ENCODE measurements at places on chromosomes 3 and 15.

- H3K27me3 ChIP-seq: no peaks in the 10 kb centered on the region
- no peak for DNase-seq
- no peaks in the 10 kb centered on the region for H3K36me3 ChIP-seq
- no peak overlapping the region for H3K27ac ChIP-seq
- H3K4me3 ChIP-seq: no peak overlapping the region
Observed at GRCh38 chr3:107328069-107328468, 49.2 kb upstream of the CCDC54 start.

GRCh38 chr3:71277341-71277740 lies 306.2 kb downstream of the FOXP1 start:
- DNase-seq: no peak
- H3K27me3 ChIP-seq: no peaks in the 10 kb centered on the region
- H3K4me1 ChIP-seq: no peaks in the 10 kb centered on the region
- H3K36me3 ChIP-seq: no peaks in the 10 kb centered on the region

GRCh38 chr15:55267401-55268175 lies 22.0 kb downstream of the RAB27A start:
- no peaks in the 10 kb centered on the region for H3K27me3 ChIP-seq
- H3K27ac ChIP-seq: no peak overlapping the region

DNA sequence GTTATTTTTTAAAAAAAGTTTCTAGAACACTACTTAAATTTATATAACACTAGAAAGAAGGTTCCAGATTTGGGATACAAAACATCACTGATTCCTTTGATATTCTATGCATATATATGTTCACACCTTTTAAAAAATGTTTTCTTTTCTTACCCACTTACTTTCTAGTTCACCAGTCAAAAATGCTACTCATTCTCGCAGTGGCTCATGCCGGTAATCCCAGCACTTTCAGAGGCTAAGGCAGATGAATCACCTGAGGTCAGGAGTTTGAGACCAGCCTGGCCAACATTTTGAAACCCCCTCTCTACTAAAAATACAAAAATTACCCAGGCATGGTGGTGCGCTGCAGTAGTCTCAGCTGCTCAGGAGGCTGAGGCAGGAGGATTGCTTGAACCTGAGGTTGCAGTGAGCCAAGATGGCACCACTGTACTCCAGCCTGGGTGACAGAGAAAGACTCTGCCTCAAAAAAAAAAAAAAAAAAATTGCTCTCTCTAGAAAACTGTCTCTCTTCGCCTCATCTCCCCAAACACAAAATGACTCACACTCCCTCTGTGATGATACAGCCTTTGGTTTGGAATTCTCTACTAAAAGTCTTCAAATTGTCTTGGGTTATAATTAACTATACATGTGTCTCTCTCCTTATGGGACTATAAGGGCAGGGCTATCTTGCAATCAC lies 52.6 kb upstream of the TGFBR2 start:
- DNase-seq: no peak
- no peaks in the 10 kb centered on the region for H3K36me3 ChIP-seq
- H3K27ac ChIP-seq: no peak overlapping the region
- H3K27me3 ChIP-seq: no peaks in the 10 kb centered on the region
- no peaks in the 10 kb centered on the region for H3K4me1 ChIP-seq

DNA sequence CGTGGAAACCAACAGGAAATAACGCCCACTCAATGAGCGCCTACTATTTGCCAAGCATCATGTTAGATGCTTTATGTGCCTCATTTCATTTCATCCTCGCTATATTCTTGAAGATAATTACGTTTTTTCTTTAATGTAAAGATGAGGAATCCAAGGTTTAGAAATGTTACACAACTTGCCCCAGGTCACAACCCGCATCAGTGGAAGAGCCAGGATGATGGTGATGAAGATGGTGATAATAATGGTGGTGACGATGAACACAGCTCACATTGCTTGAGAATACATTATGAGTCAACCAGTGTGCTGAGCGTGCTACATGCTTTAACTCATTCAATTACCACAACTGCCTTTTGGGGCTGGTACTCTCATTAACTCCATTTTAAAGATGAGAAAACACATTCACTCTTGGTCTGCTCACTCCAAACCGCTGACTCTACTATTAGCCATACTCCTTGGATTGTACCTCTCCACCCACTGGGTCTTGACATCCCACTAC lies 21.5 kb upstream of the MYO1E start:
- no peak overlapping the region for H3K27ac ChIP-seq
- no peaks in the 10 kb centered on the region for H3K27me3 ChIP-seq
- no peaks in the 10 kb centered on the region for H3K36me3 ChIP-seq

- no peak overlapping the region for H3K27ac ChIP-seq
- H3K36me3 ChIP-seq: no peaks in the 10 kb centered on the region
- H3K4me3 ChIP-seq: no peak overlapping the region
- peak; percentile 49 for DNase-seq
Observed at GRCh38 chr15:75791337-75791713, 51.9 kb upstream of the UBE2Q2 start.

- DNase-seq: peak; percentile 65
- no peak overlapping the region for H3K4me3 ChIP-seq
- no peaks in the 10 kb centered on the region for H3K27me3 ChIP-seq
- peak overlapping the region; percentile 88 for H3K27ac ChIP-seq
Observed at GRCh38 chr3:4995500-4996053, 16.3 kb downstream of the BHLHE40 start.

DNA sequence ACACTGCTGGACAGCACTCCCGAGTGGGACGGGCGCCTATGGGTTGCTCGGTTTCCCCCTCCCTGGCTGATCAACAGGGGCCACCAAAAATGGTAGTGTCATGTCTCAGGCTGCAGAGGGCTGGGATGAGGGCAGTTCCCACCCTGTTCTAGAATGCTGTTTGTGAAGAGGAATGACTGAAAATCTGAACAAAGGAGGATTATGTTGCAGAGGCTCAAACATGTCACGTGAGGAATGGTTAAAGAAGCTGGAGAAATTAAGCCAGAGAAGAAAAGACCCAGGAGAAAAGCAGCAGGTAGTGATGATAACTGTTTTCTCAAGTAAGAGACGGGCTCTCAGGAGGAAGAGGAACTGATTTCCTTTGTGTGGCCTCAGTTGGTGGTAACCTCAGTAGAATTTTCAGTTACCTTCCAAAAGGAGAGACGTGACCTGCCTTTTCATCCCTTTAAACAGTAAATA lies 10.4 kb downstream of the SPG21 start:
- H3K4me1 ChIP-seq: no peaks in the 10 kb centered on the region
- no peaks in the 10 kb centered on the region for H3K27me3 ChIP-seq
- H3K27ac ChIP-seq: no peak overlapping the region
- DNase-seq: no peak

- no peak overlapping the region for H3K27ac ChIP-seq
- no peaks in the 10 kb centered on the region for H3K27me3 ChIP-seq
- no peaks in the 10 kb centered on the region for H3K36me3 ChIP-seq
- H3K4me3 ChIP-seq: no peak overlapping the region
- DNase-seq: no peak
Observed at GRCh38 chr15:73389539-73389938, 20.8 kb upstream of the HCN4 start.

DNA sequence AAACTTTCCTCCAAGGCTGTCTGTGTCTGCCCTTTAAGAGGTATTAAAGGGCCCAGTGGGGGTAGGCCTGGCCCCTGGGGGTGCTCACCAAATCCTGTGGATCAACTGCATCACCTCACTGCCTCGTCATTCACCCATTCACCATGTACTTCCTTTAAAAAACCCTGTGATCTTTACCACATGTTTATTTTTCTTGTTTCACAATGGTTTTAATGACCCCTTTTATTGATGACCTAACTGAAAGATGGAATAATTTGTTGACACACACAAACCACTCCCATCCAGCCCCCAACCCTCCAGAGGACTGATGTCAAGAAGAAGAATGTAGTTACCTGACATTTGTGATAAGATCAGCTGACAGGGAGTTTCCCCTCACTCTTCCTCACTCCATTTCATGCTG lies 40.8 kb downstream of the KCNAB1 start:
- no peak overlapping the region for H3K27ac ChIP-seq
- no peaks in the 10 kb centered on the region for H3K36me3 ChIP-seq
- no peaks in the 10 kb centered on the region for H3K4me1 ChIP-seq
- H3K27me3 ChIP-seq: no peaks in the 10 kb centered on the region
- no peak for DNase-seq

DNA sequence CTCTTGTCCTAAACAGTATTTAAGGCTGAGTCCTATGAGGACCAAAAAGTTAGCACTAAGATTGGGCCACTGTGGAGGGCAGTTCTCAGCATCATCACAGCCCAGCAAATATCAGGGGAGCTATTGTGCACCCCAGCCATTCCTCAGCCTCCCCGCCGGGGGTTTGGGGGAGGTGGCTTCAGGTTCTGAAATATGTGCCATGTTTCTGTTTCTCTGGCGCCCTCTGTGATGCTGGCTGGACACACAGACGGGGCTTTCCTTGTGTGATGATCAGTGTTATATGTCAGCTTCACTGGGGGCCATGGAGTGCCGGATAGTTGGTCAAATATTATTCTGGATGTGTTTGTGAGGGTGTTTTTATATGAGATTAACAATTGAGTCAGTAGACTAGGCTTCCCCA lies 106.8 kb downstream of the GABRG3 start:
- no peaks in the 10 kb centered on the region for H3K36me3 ChIP-seq
- H3K27me3 ChIP-seq: no peaks in the 10 kb centered on the region
- H3K27ac ChIP-seq: no peak overlapping the region
- no peak overlapping the region for H3K4me3 ChIP-seq

DNA sequence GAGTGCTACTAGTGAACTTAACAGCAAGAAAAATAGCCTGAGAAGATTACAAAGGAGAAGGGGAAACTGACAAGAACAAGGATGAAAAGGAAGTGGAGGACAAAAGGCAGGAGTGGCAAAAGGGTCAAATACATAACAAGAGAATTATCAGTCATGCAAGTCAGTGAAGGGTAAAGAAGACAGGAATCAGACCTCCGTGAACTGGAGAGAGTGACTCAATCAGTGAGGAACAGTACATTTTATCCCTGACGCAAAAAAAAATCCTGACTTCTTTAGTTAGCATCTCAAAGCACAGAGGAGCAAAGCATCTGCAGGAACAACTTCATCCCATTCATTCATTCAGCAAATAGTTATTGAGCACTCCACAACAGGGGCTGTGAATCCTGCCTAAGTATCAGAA lies 97.8 kb downstream of the SST start:
- no peaks in the 10 kb centered on the region for H3K36me3 ChIP-seq
- DNase-seq: no peak
- H3K4me1 ChIP-seq: no peaks in the 10 kb centered on the region
- H3K4me3 ChIP-seq: no peak overlapping the region
- no peak overlapping the region for H3K27ac ChIP-seq

DNA sequence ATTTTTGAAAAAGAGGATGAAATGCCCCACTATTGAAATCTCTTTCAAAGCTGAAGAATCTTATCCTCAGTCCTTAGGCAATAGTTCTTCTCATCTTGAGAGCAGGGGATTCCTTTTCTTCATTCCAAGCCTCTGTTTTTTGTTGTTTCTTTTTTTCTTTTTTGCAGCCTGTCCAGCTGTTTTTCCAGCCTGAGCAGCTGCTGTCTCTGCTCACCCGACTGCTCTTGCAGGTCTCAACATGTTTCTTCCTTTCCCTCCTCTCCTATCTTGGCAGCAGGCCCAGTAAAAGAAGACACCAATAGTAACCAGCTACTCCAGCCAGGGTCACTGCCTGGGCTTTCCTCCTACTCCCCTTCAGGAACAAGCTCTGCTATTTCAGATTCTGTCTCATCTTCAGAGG lies 23.8 kb downstream of the MEX3B start:
- no peaks in the 10 kb centered on the region for H3K27me3 ChIP-seq
- no peak overlapping the region for H3K27ac ChIP-seq
- no peaks in the 10 kb centered on the region for H3K4me1 ChIP-seq
- H3K4me3 ChIP-seq: no peak overlapping the region
- H3K36me3 ChIP-seq: no peaks in the 10 kb centered on the region

- no peaks in the 10 kb centered on the region for H3K4me1 ChIP-seq
- H3K4me3 ChIP-seq: no peak within 1 kb of the TSS
- no peak within 1 kb of the TSS for H3K27ac ChIP-seq
- H3K36me3 ChIP-seq: no peaks in the 10 kb centered on the region
- no peak for DNase-seq
Observed at GRCh38 chr15:78234515-78235040, at the start of gene ACSBG1. TSS of gene ACSBG1 (minus strand) at chr15:78234565. CDS start at chr15:78234501, 64 bp downstream.

- H3K27ac ChIP-seq: no peak overlapping the region
- H3K27me3 ChIP-seq: no peaks in the 10 kb centered on the region
- peaks cover 8% of the 10 kb centered on the region for H3K4me1 ChIP-seq
- no peak overlapping the region for H3K4me3 ChIP-seq
- DNase-seq: no peak
Observed at GRCh38 chr3:188068342-188068741, 85.6 kb upstream of the LPP start.

- H3K36me3 ChIP-seq: no peaks in the 10 kb centered on the region
- no peaks in the 10 kb centered on the region for H3K27me3 ChIP-seq
- H3K27ac ChIP-seq: peak overlapping the region; percentile 98
- peak overlapping the region; percentile 88 for H3K4me3 ChIP-seq
- peaks cover 13% of the 10 kb centered on the region for H3K4me1 ChIP-seq
Observed at GRCh38 chr15:91853948-91854638, 585 bp downstream of the SLCO3A1 start.

- H3K27me3 ChIP-seq: no peaks in the 10 kb centered on the region
- no peak overlapping the region for H3K4me3 ChIP-seq
- no peaks in the 10 kb centered on the region for H3K36me3 ChIP-seq
- DNase-seq: no peak
- H3K4me1 ChIP-seq: no peaks in the 10 kb centered on the region
- H3K27ac ChIP-seq: no peak overlapping the region
Observed at GRCh38 chr3:36172699-36173098, 207.6 kb upstream of the STAC start.

- no peak for DNase-seq
- no peaks in the 10 kb centered on the region for H3K4me1 ChIP-seq
- no peak within 1 kb of the TSS for H3K27ac ChIP-seq
- H3K36me3 ChIP-seq: no peaks in the 10 kb centered on the region
- H3K4me3 ChIP-seq: peak within 1 kb of the TSS; percentile 42
Observed at GRCh38 chr3:115623044-115623868, at the start of gene GAP43. TSS of gene GAP43 (plus strand) at chr3:115623510. CDS start at chr3:115623690, 180 bp downstream.

- peaks cover 3% of the 10 kb centered on the region for H3K4me1 ChIP-seq
- no peaks in the 10 kb centered on the region for H3K27me3 ChIP-seq
- no peak overlapping the region for H3K4me3 ChIP-seq
- no peaks in the 10 kb centered on the region for H3K36me3 ChIP-seq
- H3K27ac ChIP-seq: no peak overlapping the region
- DNase-seq: no peak
Observed at GRCh38 chr3:111714305-111714704, 119.2 kb upstream of the ZBED2 start.

DNA sequence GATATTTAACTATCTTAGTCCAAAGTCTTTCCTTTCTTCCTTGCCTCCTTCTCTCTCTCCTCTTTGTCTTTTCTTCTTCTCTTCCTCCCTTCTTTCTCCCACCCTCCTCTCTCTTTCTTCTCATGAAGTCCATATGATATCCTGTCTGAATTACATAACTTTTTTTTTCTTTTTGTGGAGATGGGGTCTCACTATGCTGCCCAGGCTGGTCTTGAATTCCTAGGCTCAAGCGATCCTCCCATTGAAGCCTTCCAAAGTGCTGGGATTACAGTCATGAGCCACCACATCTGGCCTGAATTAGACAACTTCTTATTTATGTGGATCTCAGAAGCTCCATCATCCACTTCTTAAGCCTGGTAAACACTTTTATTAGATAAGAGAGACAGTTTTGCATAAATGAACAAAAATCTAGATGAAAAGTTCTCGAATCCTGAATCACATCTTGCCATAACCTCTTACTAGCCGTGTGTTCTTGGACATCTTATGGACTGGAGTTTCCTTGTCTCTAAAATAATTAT lies 206.5 kb downstream of the LPP start:
- peaks cover 36% of the 10 kb centered on the region for H3K4me1 ChIP-seq
- H3K27ac ChIP-seq: no peak overlapping the region
- no peak for DNase-seq
- no peaks in the 10 kb centered on the region for H3K27me3 ChIP-seq

- DNase-seq: no peak
- H3K36me3 ChIP-seq: no peaks in the 10 kb centered on the region
- H3K4me3 ChIP-seq: no peak overlapping the region
Observed at GRCh38 chr15:81642451-81642990, 268.5 kb upstream of the TMC3 start.

Data from ascending aorta (tissue), 2 donors.